Activated CD4-positive, CD25-positive, alpha-beta regulatory T cell treated with anti-CD3 and anti-CD28 coated beads, Interleukin-2, amount 50 U/mL, for 16 hours (primary cell): ENCODE measurements at places on chromosomes 1 and 21.

- no peak for DNase-seq
These were observed at the start of gene HOOK1 for GRCh38 chr1:59814901-59815825. TSS of gene HOOK1 (plus strand) at chr1:59814949. CDS start at chr1:59815118, 169 bp downstream.

DNA sequence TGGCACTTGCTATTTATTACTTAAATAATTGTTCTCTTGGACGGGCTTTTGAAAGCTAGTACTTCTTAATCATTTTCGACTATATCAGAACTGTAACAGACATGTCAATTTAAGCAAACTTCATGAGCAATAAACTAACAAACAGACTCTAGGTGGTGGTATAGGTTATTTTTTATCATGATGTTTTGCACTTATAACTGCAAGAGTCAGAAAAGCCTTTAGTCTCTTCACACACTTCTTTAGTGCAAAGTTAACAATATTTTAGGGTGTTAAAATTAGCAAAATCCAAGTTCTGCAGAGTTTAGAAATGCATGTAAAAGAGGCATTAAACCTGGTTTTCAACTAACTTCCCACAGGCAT is 2.2 kb downstream of the NRIP1 start:
- DNase-seq: no peak

DNA sequence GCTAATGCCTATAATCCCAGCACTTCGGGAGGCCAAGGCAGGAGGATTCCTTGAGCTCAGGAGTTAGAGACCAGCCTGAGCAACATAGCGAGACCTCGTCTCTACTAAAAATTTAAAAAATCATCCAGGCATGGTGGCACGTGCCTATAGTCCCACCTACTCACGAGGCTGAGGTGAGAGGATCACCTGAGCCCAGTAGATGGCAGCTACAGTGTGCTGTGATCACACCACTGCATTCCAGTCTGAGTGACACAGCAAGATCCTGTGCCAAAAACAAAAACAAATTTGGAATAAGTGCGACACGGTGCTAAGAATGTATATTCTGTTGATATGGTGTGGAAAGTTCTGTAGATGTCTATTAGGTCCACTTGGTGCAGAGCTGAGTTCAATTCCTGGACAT is 15.1 kb downstream of the USP33 start:
- no peak for DNase-seq

- no peak for DNase-seq
These were observed 10.4 kb upstream of the TSPAN2 start for GRCh38 chr1:115099693-115100050.

DNA sequence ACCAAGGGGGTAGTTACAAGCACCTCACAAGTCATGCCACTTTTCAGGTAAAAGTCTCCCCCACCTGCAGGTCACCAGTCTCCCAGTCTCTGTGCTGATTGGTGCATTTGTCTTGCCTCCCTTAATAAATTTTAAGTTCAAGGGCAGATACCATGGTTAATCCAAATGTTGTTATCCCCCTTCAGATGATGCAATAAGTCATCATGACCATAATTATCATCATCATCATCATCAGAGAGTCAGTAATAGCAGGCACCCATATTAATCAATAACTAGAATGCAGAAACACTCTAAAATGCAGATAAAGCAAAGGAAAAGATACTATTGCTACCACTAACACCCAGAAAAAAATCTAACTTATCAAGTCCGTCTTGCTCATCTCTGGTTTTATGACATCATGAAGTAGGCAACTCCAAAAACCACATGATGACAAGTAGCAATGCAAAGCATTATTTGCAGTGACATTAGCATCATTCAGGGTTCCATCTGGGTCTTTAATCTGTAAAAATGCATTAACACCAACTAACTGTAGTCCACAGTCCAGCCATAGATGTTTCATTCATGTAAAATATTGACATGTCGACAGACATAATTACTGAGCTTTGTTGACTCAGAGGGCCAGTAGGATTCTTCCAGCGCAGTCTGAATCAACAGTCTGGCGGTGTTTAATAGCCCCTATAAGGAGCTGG is 492.0 kb upstream of the RUNX1 start:
- DNase-seq: no peak

DNA sequence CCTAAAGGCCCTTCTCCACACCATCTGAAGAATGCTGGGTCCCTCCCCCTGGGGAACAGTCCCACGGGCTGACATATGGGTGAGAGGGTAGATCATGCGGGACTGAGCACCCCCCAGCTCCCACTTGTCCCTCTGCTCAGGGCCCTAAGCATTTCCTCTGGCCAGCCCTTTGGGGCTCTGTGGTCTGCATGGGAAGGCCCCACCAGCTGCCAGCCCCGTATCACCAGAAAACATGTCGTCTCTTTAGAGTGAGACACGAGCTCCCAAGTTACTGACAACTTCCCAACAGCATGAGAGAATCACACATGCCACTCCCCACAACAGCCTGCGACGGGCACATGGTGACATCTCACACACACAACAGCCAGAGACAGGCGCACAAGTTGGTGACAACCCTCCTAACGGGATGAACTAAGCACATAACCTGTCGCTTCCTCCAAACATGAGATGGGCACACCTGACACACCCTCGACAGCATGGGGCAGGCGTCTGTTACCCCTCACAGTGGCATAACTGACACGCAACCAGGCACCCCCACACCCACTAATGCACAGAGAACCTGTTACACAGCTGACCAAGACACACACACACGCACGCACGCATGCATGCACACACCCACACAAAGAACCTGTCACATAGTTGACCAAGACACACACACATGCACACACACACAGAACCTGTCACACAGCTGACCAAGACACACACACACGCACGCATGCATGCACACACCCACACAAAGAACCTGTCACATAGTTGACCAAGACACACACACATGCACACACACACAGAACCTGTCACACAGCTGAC is 41.2 kb downstream of the AHDC1 start:
- no peak for DNase-seq

DNA sequence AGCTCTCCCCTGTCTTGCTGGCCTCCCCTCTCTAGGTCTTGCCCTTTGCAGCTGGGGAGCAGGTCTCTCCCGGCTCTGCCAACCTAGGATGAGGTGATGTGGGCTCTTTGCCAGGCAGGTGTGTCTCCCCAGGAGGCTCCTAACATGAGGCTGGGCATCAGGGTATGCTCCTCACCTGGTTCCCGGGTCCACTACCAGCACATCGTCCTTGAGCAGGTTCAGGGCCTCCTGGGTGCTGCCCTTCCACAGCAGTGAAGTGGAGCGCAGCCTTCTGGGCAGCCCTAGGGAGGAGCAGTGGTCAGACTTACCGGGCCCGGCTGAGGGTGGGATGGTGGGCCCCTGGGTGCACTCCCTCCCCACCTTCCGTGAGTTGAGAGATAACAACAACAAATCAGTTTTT is 17.5 kb downstream of the LACTBL1 start:
- no peak for DNase-seq

- no peak for DNase-seq
These were observed 417.8 kb downstream of the MRPL39 start for GRCh38 chr21:25189497-25189896.

DNA sequence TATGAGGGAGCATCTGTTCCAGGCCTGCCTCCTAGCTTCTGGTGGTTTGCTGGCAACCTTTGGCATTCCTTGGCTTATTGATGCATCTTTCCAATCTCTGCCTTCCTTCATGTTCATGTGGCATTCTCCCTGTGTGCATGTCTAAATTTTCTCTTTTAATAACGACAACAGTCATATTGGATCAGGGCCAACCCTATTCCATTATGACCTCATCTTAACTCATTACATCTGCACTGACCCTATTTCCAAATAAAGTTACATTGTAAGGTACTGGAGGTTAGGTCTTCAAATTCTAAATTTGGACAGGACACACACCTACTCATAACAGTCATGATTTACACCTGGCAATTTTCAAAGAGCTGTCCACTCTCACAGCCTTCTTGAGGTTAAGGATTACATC is 117.2 kb upstream of the FGGY start:
- no peak for DNase-seq

GRCh38 chr1:85481688-85482087 is 16.7 kb upstream of the DDAH1 start:
- no peak for DNase-seq

DNA sequence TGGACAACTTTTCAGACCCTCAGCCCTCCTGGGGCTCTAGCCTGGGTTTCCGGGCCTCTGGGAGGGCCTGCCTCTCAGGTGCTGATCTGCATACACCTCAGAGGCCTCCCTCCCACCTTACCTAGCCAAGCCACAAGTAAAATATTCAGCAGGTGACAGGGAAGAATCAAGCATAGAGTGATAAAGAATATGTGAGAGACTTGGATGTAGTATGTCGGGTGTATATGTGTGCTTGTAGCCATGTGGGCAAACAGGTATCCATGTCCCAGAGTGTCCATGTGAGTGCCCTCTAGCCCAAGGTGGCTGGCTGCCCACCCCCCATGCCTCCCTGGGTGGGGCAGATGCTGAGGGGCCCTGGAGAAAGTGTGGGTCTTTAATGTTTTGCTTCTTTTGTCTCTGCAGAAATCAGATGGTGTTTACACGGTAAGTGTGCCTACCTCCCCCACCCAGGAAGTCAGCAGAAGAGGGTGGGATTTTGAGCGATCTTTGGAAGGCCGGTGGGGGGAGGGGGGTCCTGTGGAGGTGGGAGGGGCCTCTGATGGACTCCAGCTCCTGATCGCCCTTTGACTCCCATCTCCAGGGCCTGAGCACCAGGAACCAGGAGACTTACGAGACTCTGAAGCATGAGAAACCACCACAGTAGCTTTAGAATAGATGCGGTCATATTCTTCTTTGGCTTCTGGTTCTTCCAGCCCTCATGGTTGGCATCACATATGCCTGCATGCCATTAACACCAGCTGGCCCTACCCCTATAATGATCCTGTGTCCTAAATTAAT is 3.4 kb downstream of the FCER1G start:
- DNase-seq: no peak

DNA sequence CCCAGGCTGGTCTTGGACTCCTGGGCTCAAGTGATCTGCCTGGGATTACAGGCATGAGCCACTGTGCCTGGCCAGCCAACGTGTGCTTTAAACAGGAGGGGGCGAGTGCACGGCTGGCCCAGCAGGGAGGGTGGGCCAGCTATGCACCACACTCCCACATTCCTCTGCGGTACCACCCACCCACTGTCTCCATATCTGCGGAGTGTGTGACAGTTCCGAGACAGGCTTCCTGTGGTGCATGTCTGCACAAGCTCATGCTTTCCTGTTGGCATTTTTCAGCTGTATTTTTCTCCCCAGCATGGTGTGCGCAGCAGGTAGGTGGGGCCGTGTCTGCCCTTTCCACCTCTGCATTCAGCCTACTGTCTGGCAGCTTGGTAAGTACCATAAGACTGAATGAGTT is 183.3 kb downstream of the AJAP1 start:
- DNase-seq: no peak

GRCh38 chr1:55448261-55448660 is 233.1 kb upstream of the USP24 start:
- no peak for DNase-seq

DNA sequence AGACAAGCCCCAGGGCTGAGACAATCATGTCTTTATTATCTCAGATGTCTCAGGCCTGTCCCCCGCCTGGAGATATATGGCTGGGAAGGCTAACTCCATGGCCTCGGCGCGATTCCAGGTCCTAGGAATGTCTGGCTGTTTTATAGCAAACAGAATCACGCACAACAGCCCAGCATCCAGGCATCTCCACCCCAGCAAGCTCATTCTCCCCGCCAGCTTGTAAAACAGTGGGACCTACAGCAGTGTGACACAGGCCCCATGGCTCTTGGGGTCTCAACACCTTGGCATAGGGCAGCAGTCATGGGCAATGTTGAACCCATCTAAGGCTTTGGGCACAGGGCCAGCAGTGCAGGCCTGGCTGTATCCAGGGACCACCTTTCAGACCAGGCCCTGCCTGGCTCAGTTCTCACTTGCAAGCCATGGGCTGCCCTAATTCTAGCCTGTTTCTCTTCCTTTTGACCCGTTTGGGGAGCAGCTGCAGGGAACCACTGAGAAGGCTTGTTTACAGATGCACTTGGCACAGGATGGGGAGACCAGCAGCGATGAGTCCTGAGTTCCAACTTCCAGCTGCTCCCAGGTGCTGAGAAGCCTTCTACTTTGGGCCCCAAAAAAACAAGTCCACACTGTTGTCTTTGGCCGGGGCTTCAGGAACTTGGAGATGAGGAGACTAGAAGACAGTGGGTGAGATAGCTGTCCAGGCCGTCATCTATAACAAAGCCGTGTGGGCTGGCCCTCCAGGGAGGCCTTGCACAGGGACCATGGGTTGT is 34.4 kb downstream of the WNT4 start:
- no peak for DNase-seq

DNA sequence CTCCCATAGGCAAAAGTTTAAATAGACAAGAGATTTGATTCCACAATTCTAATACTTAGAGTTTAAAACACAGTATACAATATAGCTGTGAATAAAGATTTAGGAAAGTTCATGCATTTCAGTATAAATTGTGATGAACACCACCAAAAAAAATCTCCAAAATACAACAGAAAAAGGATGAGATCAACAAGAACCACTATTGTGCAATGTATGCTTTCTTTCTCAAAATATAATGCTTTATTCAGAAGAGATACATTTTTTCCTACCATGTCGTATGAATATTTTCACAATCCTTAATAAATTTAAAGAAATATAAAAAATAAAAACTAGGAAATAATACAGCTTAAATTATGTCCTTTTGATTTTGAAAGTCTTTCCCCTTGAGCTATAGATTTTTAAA is 1309.2 kb downstream of the MRPL39 start:
- DNase-seq: no peak

- no peak for DNase-seq
These were observed 63.9 kb upstream of the DISP3 start for GRCh38 chr1:11414926-11415538.

- DNase-seq: no peak
These were observed 53.9 kb downstream of the LAMC1 start for GRCh38 chr1:183077097-183077496.

DNA sequence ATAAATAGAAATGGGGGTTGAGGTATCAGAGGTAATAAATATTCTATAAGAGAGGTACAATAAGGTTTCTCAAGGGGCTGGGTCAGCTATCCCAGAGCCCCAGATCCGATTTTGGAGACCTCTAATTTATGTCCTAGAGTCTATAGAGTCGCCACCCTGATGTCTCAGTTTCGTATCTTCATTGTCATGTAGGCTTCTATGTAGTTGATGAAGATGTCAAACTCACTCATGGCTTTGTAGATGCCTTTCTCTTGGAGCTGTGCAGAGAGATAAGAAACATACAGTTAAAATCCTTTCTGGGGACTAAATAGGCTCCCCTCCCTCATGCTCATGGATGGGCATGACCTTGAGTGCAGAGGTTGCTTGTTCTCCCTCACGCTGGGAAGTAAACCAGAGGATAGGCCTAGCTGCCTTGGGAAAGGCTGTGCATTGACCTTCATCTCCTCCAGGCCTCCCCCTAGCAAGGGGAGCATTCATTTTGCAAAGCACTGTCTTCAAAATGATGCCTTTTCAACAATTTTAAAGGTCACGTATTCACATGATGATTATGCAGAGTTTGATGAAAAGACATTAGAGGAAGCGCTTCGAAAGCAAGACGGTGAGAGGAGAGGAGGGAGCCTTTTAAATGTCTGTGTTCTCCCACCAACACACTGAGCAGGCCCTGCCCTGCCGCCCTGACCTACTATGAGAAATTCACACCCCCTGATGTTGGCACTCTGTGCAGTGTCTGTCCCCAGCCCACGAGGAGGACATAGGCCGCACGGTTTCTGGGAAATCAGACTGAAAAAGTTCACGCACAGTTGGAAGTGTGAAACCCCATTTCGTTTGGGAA is 1.9 kb upstream of the IL19 start:
- no peak for DNase-seq
